ENCODE measurements at places on chromosomes 5 and 9.

DNA sequence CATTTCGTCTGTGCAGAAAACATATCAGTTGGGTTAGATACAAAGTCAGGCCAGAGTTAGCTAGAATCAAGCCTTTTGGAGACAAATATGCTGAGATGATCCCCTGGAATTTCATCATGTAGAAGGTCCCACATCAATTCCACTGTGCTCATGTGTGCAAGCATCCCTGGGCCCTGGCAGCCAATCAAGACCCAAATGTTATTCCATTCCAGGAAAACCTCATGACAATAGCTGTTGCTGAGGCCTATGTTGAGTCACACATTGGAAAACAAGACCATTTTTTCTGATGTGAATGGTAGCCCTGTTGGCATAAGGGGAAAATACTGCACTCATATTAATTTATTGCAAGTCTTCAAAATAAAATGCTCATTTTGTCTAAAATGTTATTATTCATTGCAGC, 11.5 kb downstream of the SPOCK1 start:
- peak; percentile 83 for DNase-seq

- DNase-seq, result no peak
Observed at GRCh38 chr5:134141331-134142050, 27.0 kb downstream of the TCF7 start.

DNA sequence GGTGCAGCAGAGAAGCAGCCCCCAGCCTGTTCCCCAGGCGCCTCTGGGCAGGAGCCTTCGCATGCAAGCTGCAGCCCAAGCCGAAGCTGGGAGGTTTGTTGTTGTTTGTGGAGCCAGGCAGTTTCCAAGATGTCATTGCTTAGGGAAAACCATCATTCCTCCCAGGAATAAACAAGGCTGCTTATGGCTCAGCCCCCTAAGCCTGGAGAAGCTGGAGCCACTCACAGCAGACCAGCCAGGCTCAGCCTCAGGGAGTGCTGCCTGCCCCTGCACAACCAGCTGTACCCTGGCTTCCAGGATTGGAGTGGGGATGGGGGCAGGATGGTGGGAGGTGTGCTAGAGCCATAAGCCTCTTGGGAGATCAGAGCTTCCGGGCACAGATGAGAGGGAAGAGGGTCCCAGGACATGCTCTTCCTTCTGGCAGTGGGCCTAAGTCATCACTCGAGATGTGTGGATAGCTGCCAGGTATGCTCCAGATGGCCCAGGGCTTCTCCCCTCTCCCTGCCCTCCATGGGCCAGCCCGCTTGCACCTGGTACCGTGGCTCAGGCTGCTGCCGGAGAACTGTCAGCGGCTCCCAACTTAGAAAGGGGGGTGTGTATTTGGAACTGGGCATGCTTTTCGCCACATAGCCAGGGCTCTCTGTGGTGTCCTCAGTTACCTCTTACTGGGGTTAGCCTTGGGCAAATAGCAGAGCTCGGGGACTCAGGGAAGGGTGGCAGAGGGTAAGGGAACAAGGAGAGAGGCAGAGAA, 105.2 kb downstream of the RGS3 start:
- DNase-seq, result no peak

- DNase-seq, result no peak
Observed at GRCh38 chr9:6676254-6676921, 30.9 kb upstream of the GLDC start.

DNA sequence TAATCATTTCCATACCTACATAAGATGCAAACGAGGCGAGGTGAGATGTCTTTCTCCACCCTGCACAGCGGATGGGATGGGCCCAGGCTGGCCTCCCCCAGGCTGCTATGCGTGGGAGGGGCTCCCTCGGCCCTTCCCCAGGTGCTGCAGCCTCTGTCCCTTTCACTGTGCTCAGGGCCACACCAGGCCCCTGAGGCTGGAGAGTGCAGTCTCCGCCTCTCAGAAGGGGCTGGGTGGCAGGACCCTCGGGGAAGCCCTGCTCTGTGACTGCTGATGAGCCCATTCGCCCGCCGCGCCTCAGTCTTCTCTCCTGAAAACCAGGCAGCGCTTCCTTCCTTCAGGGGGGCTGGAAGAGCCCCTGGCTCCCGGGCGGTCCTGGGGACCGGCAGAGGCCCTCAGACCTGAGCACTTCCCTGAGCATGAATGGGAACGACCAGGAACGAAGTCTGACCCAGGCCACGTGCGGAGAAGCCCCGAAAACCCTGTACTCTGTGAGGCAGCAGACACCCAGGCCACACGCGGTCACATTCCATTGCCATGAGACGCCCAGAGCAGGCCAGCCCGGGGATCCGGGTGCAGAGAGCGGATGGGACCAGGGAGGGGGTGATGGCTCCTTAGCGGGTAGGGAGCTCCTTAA, 21.9 kb upstream of the NOTCH1 start:
- peak; percentile 34 for DNase-seq

DNA sequence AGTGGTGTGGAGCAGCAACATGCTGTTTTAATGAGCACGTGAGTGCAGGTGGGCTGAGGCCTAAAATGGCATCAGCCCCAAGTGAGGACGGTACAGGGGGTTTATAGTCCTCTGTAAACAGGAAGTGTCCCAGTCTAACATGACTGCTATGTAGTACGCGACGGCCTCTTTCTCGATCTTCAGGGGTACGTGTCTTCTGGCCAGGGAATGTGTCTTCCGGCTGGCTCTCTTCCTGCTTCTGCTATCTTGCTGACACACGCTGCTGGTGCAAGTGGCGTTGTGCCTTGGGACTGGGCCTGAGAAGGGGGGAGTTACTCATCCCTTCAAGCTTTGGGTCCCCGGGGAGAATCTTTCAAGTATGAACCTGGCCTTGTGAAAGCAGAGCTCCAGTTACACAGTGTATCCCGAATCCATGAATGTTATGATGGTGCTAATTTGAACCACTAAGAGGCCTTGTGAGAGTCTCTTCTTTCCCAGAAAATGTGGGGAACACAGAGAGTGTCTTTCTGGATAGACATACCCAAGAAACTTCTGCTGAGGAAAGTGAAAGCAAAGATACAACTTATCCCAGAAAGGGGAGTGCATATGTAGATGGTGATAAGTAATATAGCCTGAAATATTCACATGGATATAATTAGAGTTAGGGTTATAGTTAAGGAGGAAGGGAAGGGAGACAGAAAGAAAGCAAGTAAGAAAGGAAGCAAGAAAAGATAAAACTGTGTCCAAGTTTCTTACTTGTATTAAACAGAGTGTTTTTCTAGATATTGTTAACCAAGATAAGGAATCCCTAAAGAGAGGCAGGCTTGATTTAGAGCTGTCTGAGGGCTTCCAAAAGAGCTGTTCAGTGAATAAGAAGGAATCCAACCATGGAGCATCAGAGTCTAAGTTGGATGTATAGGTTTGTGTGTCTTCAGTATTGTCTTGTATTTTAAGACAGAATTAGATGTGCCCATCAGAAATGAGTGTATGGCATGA, 35.5 kb upstream of the ANXA2R start:
- peak; percentile 61 for DNase-seq
